Calu3 (cell line): ENCODE measurements at places on chromosomes 2 and 18. TPM values are rescaled to one million over a fixed set of nuclear protein-coding genes. Genes with fewer than 3 reads are reported as not detected.

Gene SPATA3
- total RNA-seq: not detected in 2 replicates

- DNase-seq: peak; percentile 42
- H3K27me3 ChIP-seq: no peaks in the 10 kb centered on the region
- H3K27ac ChIP-seq: peak overlapping the region; percentile 89
- no peak overlapping the region for H3K4me3 ChIP-seq
- H3K4me1 ChIP-seq: peaks cover 22% of the 10 kb centered on the region
- H3K36me3 ChIP-seq: peaks cover 4% of the 10 kb centered on the region
Observed at GRCh38 chr2:215870088-215870490, 143.3 kb downstream of the MREG start.

Gene REG3G
- not detected in 2 replicates for total RNA-seq

- no peaks in the 10 kb centered on the region for H3K27me3 ChIP-seq
- no peak overlapping the region for H3K27ac ChIP-seq
- H3K4me1 ChIP-seq: no peaks in the 10 kb centered on the region
- no peak for DNase-seq
Observed at GRCh38 chr18:75607701-75608100, 180.2 kb upstream of the SMIM21 start.

Gene LINC00305
- not detected in 2 replicates for total RNA-seq

DNA sequence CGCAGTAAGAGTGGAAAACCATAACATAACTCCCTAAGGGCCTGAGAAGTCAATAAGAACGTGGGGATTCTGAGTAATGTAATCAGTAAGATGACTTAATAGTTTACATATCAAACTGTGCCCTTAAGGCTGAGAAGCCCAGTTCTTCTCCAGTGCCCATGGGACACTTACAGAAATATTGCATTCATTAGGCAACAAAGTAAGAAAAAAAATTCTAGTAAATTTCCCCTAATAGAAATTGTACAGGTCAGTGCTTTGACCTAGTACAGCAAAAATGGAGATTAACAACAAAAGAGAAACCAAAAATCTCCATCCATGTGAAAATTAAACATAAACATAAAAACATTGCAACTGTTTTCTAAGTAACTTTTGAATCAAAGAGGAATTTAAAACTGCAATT is 139.8 kb upstream of the HS6ST1 start:
- H3K27me3 ChIP-seq: peaks cover 10% of the 10 kb centered on the region
- H3K27ac ChIP-seq: peak overlapping the region; percentile 2
- no peak overlapping the region for H3K4me3 ChIP-seq
- H3K4me1 ChIP-seq: peaks cover 21% of the 10 kb centered on the region
- H3K36me3 ChIP-seq: no peaks in the 10 kb centered on the region

Gene MDH1B
- total RNA-seq: 0.94 and 1.9 TPM in 2 replicates

DNA sequence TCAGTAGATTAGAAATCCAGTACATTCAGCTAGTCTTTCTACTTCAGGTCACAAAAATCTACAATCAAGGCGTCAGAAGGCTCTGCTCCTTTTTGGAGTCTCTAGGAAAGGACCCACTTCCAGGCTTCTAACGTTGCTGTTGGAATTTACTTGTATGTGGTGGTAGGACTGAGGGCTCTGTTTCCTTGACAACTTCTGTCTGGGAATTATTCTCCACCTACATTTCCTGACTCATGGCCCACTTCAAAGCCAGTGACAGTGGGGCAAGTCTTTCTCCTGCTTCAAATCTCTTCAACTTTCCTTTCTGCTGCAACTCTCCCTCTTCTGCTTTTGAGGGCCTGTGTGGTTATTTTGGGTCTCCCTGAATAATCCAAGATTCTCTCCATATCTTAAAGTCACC is 10.4 kb upstream of the TMX3 start:
- no peak for DNase-seq
- no peaks in the 10 kb centered on the region for H3K27me3 ChIP-seq
- no peaks in the 10 kb centered on the region for H3K4me1 ChIP-seq
- no peaks in the 10 kb centered on the region for H3K36me3 ChIP-seq
- no peak overlapping the region for H3K27ac ChIP-seq

- no peak overlapping the region for H3K4me3 ChIP-seq
- no peaks in the 10 kb centered on the region for H3K36me3 ChIP-seq
- H3K27me3 ChIP-seq: no peaks in the 10 kb centered on the region
- H3K27ac ChIP-seq: no peak overlapping the region
- no peaks in the 10 kb centered on the region for H3K4me1 ChIP-seq
- DNase-seq: no peak
Observed at GRCh38 chr2:214966420-214966819, 156.9 kb upstream of the BARD1 start.
